ENCODE measurements at places on chromosomes 4 and X. TPM values are rescaled to one million over a fixed set of nuclear protein-coding genes. Genes with fewer than 3 reads are reported as not detected.

DNA sequence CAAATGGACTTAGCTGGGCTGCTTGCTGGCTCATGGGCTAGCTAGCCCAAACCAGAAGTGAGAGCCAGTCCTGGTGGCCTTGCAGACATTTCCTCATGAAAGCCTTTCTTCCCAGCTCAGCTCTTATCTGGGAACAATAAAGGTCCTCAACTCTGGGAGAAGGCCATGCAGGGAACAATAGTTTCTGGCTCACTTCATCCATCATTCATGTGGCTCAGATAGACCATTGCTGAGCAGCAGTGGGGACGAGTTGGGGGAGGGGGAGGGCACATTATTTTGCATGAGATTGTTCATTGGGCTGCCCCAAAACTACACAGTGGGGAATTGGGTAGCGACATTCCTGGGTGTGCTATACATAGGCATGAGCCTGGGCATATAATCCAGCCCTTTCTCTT, 47.6 kb downstream of the NHSL2 start:
- no peak for DNase-seq

- no peak for DNase-seq
Measured at GRCh38 chrX:16290997-16291396, 123.7 kb downstream of the MAGEB17 start.

DNA sequence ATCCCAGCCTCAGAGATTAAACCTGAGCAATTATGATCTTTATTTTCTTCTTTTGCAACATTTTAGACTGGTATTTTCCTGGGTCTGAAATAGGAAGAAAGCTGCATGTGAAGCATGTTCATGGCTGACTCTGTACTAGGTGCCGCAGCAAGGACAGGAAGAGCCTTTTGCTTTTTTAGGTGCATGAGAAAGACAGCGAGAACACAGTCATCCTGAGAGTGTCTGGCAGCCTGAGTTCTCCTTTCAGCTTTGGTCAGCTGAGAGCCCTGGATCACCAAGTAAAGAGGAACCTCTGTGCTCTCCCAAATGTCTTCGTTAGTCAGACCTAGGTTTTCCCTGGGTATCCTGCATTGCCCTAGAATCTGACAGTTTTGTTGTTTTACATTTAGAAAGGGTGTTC, 29.8 kb downstream of the FAM149A start:
- no peak for DNase-seq

HPGD gene
- 1.3 TPM for total RNA-seq

FGFBP2 gene
- not detected for total RNA-seq

JADE3 gene
- 5.6 TPM for total RNA-seq

TLR10 gene
- not detected for total RNA-seq

CXCL13 gene
- total RNA-seq, result not detected
